ENCODE measurements at places on chromosomes 7 and 10.

DNA sequence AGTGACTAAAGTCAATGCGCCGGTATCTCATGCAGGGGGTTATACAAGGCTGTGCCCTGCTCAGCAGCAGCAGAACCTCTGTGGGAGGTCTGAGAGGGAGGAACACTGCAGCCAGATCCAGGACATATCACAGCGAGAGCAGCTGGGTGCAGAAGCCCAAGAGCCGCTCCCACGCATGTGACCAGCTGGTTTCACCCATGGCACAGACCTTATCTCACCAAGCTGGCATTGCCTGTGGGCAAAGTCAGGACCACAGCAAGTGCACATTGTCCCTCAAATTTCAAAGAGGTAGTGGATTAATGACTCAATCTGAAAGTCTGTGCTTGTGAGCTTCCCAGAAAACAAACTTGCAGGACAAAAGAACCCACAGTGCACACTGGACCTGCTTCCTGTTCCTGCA lies 31.6 kb upstream of the AKR1C1 start:
- DNase-seq, result no peak

GRCh38 chr10:62742536-62743061 lies 61.9 kb upstream of the ADO start:
- DNase-seq, result no peak

DNA sequence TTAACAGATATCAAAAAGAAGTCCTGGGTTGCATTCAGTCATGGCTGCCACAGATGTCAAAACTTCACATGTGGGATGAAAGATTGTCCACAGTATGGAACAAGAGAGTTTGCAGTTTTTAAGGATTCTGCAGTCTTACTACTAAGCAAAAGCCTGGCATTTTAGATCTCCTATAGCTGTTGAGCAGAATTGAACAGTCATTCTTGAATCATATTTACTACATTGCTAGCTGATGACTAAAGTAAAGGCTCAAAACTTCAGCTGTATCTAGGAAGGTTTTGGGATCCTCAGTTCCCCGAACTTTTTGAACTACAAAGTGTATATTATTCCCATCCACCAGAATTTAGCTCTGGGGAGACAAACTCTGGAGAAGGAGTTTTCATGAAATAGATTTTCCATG lies 31.0 kb downstream of the BET1 start:
- DNase-seq, result no peak

GRCh38 chr10:114151486-114151885 lies 22.5 kb downstream of the CCDC186 start:
- DNase-seq, result no peak

- no peak for DNase-seq
Observed at GRCh38 chr7:34107276-34107675, 201.9 kb downstream of the BMPER start.

DNA sequence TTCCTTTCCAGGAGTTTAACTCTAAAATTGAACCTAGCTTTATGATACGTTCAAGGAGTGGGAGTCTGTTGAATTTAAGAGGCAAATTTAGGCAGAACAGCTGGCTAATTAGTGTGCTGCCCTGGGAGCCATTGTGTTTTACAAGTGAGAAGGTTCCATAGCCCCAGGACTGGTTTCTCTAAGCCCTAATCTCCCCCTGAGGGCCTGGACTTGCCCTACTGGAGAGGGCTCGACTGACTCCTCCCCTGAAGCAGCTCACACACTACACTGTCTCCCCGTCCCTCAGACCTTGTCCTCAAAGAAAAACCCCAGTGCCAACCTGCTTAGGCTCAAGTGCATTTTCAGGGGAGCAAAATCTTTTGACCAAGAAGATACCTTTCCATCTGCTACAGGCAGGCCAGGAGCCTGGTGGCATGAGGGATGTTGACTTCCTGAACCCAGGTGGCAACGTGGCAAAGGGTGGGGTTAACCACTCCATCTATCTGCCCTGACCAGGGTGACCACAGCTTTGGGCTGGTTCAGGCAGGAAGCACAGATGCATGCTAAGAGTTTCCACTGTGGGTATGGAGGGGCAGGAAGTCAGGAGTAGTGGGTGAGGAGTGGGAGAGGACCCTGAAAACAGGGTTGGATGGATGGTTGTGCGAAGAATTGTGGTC lies 68.9 kb upstream of the CARD11 start:
- no peak for DNase-seq

- no peak for DNase-seq
Observed at GRCh38 chr10:118358327-118358726, 16.2 kb upstream of the FAM204A start.

DNA sequence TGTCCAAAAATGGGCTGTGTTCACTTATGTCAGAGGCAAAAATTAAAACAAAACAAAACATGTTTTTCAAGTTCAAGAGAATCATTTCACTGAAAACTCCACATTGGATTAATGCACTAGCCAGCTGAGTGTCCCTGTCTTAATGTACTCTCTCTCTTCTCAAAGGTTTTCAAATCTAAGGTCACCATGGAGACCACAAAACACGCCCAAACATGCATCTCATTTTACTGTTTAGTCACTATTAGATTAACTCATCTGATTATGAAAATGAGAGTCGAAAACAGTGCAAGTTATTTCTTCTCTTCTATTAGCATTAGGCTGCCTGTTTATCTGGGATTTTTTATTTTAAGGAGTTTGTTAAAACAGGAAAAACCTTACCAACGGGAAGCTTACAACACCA lies 70.8 kb upstream of the ASAH2 start:
- DNase-seq, result no peak

DNA sequence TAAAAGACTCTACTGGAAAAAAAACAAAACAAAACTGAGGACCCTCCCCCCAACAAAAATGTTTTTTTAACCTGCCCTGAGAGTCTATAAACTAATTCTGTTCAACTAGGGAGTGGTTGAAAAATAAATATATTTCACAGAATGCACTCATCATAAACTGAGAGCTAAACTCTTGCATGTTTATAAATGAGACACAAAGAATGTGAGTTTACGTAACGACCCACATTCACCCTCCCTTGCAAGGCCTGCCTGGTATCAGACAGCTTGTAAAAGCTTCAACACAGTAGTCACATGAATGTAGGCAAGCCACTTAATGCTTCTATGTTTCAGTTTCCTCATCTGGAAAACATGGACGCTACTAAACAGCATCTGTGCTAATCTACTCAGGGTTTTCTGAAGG lies 50.3 kb downstream of the JAZF1 start:
- DNase-seq, result no peak
